ENCODE measurements at places on chromosomes 5 and 9. TPM values are rescaled to one million over a fixed set of nuclear protein-coding genes. Genes with fewer than 3 reads are reported as not detected.

- no peak for DNase-seq
Observed at GRCh38 chr5:125199968-125200865, 453.8 kb upstream of the ZNF608 start.

DNA sequence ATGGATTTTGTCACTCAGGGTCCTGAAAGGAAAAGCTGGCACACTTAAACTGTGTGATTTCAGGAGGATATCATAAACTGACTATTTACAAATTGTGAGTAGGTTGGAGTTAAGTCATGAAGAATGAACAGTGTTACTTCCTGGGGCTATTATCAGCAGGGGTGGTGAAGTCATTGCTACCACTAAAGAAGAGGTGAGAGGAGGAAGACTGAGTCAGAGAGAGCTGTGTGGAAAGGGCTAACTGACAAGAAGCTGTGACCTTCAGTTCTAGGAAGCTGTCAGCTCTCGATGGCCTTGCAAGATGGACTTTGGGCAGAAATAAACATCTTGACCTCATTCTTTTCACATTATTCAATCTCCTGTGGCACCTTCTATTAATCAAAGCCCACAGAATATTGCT, 72.3 kb upstream of the STARD4 start:
- peak; percentile 81 for DNase-seq

GRCh38 chr5:171031977-171032376, 170.2 kb downstream of the RANBP17 start:
- DNase-seq: no peak

Gene GABRA1
- total RNA-seq: not detected

Gene PLK2
- 283 TPM for total RNA-seq

DNA sequence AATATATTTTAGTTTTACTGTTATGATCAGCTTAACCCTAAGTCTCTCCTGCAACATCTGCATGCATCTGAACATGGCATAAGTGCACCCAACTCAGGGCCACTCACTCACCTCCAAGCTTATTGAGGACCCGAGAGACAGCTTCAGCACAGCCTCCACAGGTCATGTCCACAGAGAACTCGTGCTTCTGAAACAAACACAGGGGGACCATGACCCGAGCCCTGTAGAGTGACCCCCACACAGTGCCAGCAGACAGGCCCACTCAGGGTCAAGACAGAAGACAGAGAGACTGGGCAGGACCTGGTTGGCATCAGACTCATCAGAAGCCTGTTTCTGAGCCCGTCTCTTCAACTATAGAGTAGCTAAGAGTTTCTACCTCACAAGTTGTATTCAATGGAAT, 6.8 kb downstream of the ATOX1 start:
- no peak for DNase-seq

GRCh38 chr5:159448-160172, 31.7 kb upstream of the LRRC14B start:
- peak; percentile 88 for DNase-seq

Gene RAD17
- 17.9 TPM for total RNA-seq

Gene THBS4
- 0.53 TPM for total RNA-seq

Gene PCDH12
- total RNA-seq: 0.14 TPM

DNA sequence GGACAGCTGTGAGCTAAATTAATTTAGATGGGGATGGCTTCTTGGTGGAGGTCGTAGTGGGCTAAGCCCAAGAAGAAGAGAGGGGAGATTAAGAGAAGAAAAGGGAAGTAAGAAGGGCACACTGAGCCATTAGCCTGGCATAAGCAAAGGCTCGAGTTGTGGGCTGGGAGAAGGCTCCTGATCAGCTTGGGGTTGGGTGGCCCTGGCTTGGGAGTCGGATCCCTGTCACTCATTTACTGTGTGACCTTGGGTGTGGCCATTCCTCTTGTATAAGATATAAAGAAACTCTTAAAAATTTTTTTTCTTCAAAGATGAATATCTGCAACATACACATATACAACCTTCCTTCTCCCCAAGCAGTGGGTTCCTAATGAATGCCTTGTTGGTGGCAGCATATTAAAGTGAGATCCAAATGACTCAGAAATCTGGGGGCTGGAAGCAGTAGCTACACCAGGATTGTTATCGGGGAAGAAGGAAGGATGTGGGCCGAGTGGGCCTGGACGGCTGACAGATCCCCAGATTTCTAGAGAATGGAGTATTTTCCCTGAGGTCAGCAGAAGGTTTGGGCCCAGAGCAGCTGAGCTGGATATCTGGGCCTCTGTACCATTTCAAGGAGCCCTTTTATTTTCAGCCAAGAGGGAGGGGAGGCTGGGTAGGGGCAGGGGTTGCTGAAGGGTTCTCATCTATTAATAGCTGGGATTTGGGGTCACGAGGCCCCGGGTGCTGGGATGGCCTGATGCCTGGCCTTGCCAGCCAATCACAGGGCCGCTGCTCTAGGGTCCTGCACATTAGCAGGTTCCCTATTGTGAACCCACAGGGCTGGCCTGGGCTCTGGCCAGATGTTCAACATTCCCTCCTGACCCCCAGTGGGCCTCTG, 52.1 kb downstream of the PPARGC1B start:
- DNase-seq: no peak

GRCh38 chr5:18487928-18488480, 853.7 kb downstream of the TAF11L14 start:
- DNase-seq: peak; percentile 17

Gene GABRB2
- 0.47 TPM for total RNA-seq

GRCh38 chr5:56986626-56986947, 34.7 kb upstream of the MIER3 start:
- no peak for DNase-seq

GRCh38 chr5:162209005-162209605, 141.5 kb downstream of the GABRG2 start:
- DNase-seq: peak; percentile 60

GRCh38 chr5:80481019-80481893, 6.6 kb upstream of the FAM151B start:
- peak; percentile 52 for DNase-seq

DNA sequence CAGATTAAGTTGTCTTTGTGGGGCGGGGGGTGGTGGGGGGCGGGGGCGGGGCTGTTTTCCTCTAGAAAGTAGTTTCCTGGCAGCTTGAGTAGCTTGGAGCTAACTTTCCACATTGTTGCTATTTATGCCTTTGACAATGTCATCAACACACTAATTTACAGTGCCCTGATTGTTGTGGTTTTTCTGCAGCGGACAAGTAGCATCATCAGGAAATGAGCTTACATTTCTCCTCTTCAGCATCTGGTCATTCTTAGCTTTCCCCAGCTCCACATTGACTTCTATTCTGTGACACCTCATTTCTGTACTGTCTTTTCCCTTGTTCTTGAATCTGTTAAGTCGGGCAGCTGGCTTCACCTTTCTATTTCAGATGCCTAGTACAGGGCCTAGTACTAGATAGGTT, 112.3 kb upstream of the RAD23B start:
- peak; percentile 3 for DNase-seq

- peak; percentile 24 for DNase-seq
Observed at GRCh38 chr9:35313916-35314315, 152.1 kb downstream of the UNC13B start.

DNA sequence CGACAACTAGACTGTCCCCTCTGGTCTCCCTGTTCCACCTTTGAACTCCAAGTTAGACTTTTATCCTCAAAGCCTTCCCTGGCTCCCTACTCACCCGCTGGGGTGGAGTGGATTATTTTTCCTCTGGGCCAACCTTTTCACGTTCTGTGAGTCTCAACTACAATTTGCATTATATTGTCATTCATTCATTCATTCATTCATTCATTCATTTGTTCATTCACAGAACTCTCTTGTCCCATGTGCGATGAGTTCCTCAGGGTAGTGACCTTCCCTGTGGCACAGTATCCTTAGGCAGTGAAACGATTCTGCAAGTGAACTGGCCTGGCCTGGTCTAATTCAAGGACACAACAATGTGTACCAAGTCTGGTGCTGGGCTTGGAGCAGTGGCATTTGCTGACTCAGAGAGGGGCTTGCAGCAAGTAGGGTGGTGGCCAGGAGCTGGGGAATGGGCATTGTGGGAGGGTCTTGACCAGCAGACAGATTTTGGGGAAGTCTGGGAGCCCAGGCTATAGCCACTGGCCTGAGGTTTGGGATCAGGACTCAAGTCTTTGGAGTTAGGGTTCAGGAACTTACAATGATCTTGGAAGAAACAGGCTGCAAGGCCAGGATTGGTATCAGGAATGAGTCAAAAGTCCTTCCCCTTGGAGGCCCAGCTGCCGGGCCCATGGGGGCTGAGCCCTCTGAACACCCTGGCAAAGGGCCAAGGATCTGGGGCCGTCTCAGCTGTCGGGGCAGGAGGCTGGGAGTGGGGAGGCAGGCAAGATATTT, 37.2 kb upstream of the COL15A1 start:
- no peak for DNase-seq
